ENCODE measurements at places on chromosomes 1 and 21. TPM values are rescaled to one million over a fixed set of nuclear protein-coding genes. Genes with fewer than 3 reads are reported as not detected.

DNA sequence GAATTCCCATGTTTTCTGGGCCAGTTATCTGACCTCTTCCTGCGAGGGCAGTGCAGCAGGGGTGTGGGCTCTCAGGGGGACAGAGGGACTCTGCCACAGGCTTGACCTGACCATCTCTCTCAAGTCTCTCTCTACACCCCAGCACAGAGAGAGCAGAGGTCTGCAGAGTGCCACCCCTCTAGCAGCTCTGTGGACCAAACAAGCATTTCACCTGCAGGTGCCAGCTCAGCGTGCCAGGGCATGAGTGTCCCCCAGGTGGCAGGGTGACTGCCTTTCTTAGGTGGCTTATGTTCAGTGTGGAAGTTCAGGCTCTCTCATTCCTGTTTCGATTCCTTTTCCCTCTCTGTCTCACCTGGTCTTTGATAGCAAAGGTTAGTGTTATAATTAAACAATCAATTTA is 191.3 kb downstream of the CACNA1E start:
- DNase-seq: no peak
- H3K4me3 ChIP-seq: no peak overlapping the region
- no peaks in the 10 kb centered on the region for H3K27me3 ChIP-seq
- H3K4me1 ChIP-seq: no peaks in the 10 kb centered on the region

DNA sequence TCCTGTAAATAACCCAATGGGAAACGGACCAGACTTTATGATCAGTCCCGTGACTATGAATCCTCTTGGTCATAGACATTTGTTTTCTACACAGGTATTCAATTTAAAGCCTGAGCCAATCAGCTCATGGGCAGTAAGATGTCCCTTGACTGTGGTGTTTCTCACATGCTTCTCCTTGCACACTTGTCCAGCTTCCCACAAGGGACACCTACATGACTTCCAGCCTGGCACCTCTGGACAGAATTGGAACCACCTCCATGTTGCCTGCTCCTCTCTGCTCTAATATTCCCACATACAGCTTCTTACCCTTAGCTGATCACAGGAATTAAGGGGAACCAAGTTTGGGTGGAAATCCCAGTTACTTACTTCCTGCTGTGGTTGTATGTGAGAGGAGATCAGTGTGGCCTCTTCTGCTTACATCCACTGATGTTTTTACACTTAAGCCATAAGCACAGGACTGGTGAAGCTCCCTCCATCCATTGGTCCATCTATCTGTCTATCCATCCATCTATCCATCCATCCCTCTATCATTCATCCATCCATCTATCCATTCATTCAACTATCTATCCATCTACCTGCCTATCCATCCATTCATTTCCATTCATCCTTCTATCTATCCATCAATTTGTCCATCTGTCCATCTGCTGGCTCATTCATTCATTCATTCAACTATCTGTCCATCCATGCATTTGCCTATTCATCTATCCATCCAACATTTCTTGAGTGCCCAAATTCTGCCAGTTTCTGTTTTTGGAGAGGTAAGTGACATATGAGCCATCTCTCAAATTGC is 16.4 kb downstream of the RUNX1 start:
- DNase-seq: no peak
- H3K4me1 ChIP-seq: no peaks in the 10 kb centered on the region
- no peak overlapping the region for H3K4me3 ChIP-seq
- H3K27ac ChIP-seq: no peak overlapping the region

GRCh38 chr1:207414606-207415108 is 39.5 kb upstream of the CR2 start:
- H3K4me1 ChIP-seq: no peaks in the 10 kb centered on the region
- H3K36me3 ChIP-seq: no peaks in the 10 kb centered on the region
- no peaks in the 10 kb centered on the region for H3K27me3 ChIP-seq
- DNase-seq: no peak
- H3K4me3 ChIP-seq: no peak overlapping the region

DNA sequence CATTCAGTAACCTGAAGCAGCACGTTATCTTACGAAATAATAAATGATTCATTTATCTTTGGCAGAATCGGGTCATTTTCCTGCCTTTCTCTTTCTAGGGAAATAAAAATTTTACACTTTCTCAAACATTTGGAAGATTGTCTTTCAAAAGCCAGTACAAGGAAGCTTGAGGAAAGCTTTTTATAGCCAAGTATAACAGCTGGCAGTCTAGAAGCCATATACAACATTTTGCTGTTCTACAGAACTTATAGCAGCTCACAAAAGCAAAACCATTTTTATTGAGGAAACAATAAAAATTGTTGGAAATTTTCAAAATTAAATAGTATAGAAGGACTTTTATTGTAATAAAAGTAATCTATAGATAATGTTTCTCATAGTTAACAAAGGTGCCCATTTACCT is 448.6 kb downstream of the SMYD3 start:
- no peaks in the 10 kb centered on the region for H3K4me1 ChIP-seq
- H3K36me3 ChIP-seq: no peaks in the 10 kb centered on the region
- no peaks in the 10 kb centered on the region for H3K27me3 ChIP-seq
- no peak overlapping the region for H3K27ac ChIP-seq
- no peak for DNase-seq

- no peak for DNase-seq
- H3K4me3 ChIP-seq: no peak overlapping the region
- H3K27ac ChIP-seq: no peak overlapping the region
Observed at GRCh38 chr1:110214454-110215404, 4.6 kb downstream of the KCNC4 start.

DNA sequence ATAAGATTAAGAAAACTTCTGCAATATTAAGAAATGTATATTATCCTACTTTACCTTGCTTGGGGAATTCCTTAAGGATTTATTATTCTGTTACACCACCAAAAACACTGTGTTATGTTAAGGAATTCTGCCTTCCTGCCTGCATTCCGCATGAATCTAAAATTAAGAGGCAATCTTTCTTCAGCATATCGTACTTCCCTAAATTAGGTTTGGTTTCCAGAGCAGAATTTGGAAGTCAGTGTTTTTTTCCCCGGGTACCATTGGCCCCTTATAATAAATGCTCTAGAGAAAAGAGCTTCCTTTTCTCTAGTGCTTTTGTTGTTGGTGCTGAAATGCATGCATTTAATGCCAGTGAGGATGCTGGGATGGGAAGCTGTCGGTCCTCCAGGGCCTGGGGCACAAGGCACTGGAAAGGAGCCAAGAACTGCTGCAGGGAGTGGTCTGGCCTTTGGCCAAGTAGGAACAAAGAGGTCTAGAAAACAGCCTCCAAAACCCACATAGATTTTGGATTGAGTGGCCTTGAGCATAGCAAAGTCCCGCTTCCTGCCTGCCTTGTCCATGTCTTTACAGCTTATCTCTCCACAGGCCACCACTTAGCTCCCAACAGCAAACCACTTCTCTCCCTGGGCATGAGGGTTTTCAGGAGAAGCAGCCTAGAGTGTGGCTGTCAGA is 69.9 kb downstream of the RRAGC start:
- no peak overlapping the region for H3K4me3 ChIP-seq
- no peak overlapping the region for H3K27ac ChIP-seq
- H3K27me3 ChIP-seq: no peaks in the 10 kb centered on the region
- no peak for DNase-seq

Gene TP73
- 0.04 TPM for polyA plus RNA-seq

Gene IGSF9
- polyA plus RNA-seq: 0.87 TPM

Gene ADAMTS4
- polyA plus RNA-seq: 0.90 TPM
